Large intestine (tissue), 12 donors: ENCODE measurements at places on chromosomes 16 and 17. TPM values are rescaled to one million over a fixed set of nuclear protein-coding genes. Genes with fewer than 3 reads are reported as not detected.

DNA sequence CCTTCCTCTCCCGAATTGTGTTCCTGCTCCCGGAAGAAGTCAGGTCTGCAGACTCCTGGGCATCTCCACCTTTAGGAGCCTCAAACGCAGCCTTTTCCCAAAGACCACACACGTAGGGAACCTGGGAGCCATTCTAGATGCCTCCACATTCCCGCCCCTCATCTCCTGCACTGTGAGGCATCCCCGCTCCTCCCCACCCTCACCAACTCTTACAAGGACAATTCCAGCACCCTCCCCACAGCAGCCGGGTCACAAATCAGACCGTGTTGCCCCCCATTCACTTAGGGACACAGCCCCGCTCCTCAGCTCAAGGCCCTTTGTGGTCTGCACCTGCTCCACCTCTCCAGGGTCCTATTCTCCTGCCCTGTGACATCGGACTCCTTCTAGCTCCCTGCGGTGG, 49.6 kb downstream of the ABR start:
- no peak for DNase-seq

DNA sequence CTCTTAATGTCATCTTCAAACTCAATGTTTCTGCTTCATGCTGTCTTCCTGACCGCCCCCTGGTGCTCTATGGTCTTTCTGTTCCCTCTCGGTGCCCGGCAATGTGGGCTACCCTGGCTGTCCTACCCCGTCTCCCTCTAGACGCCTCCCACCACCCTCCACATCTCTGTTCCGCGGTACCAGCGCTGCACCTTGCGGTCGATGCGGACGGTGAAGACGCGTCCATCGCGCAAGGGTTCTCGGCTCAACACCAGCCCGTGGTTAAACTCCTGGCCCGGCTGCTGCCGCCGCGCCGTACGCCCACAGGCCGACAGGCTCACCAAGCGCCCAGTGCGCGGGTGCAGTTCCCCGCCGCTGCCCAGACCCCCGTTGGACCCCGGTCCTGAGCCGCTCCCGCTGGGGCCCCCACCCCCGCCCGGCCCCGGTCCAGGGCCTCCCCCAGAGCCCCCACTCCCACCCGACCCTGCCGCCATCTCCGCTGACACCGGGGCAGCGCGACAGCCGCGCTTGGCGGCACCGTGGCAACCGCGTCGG, at the start of gene NEURL4:
Gene NEURL4 (minus strand): TSS at position 496 of the 534 bp plus-strand sequence. CDS start 23 bp downstream, at position 473.
- DNase-seq: no peak

- no peak for DNase-seq
Observed at GRCh38 chr17:49341356-49341755, 20.7 kb downstream of the ZNF652 start.

DNA sequence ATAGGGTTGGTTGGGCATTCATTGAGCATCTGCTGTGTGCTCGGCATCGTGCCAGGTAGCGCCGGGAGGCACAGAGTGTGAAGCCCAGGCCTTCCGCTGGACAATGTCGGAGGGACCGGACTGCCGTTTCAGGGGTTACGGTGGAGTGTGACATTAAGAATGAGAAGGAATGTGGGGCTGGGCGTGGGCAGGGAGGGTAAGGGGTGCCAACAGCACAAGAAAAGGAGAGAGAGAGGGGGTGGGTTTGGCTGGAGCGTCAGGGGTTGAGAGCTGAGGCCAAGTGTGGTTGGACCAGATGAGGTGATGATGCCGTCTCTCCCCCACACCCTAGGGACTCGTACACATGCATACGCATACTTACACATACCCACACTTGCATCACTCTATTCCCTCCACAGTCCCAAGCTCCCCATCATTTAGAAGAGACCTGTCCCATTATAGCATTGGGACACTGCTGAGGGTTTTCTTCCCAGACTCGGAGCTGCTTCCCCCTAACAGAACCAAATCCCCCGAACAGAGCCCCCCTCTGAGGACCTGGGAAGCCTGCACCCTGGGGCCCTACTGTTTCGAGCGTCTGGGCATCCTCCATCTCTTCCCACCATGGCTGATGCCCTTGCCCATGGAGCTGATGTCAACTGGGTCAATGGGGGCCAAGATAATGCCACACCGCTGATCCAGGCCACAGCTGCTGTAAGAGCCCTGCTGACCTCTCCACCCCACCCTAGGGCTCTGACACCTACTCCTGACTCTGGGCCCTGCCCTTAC, 3.3 kb upstream of the KCTD11 start:
- DNase-seq: no peak

DNA sequence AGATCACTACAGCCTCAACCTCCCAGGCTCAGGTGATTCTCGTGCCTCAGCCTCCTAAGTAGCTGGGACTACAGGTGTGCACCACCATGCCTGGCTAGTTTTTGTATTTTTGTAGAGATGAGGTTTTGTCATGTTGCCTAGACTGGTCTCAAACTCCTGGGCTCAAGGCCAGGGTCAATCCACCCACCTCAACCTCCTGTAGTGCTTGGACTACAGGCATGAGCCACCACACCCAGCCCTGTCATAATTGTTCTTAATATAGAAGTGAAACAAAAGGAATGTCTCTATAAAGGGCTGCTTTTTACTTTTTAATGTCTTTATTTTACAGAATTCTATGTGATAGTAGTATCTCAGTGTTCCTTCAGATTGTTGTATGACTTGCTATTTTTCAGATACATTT, 345.2 kb upstream of the TBX2 start:
- no peak for DNase-seq

DNA sequence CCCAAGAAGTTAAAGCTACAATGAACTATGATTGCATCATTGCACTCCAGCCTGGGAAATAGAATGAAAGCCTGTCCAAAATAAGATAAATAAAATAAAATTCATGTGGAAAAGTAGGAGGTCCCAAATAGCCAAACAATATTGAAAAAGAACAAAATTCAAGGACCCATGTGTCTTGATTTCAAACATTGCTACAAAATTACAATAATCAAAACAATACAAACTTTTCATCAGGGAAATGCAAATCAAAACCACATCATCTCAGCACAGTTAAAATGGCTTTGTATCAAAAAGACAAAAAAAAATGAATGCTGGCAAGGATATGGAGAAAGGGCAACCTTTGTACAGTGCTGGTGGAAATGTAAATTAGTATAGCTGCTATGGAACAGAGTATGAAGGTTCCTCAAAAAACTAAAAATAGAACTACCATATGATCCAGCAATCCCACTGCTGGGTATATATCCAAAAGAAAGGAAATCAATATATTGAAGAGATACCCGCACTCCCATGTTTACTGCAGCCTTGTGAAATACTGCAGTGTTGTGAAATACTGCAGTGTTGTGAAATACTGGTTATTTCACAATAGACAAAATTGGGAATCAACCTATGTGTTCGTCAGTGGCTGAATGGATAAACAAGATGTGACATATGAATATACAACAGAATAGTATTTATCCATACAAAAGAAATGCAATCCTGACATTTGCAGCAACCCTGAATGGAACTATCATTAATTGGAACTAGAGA, 24.5 kb upstream of the ZNF287 start:
- DNase-seq: no peak

- DNase-seq: no peak
Observed at GRCh38 chr16:10760858-10761257, 17.2 kb downstream of the NUBP1 start.

DNA sequence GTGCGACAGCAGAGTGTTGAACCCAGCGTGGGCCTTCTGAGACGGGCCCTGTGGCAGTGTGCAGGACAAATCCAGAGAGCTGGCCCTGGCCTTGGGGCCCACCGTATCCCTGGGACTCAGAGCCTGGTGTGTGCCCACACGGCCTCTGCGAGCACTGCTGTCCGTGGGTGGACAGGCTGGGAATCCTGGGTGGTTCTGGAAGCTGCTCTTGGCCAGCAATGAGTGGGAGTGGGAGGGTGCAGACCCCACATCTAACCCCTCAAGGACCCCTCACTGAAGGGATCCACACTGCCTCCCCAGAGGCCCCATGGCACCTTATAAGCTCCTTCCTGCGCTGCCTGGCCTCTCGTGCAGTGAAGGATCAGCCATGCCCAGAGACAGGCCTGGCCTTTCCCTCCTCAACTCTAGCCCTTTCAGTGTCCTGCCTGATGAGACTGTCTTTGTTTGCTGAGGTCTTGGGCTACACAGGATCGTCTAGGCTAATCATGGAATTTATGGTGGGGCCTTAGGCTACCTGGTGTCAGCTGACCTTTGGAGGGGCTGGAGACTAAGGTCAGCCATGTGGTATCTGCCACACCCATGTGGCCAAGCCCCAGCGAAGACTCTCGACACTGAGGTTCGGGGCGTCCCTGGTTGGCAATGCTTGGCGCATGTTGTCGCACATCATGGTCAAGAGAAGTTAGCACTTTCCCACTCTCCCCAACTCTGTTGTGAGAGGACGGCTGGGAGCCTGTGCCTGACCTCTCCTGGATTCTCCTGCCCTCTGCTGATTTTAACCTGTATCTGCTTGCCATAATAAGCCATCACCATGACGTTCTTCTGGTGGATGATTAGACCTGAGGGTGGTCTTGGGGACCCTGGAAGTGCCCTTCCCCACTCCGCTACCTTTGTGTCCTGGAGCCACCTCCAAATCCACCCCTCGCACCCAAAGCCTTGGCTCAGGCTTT, 16.4 kb upstream of the GINS2 start:
- DNase-seq: no peak

DNA sequence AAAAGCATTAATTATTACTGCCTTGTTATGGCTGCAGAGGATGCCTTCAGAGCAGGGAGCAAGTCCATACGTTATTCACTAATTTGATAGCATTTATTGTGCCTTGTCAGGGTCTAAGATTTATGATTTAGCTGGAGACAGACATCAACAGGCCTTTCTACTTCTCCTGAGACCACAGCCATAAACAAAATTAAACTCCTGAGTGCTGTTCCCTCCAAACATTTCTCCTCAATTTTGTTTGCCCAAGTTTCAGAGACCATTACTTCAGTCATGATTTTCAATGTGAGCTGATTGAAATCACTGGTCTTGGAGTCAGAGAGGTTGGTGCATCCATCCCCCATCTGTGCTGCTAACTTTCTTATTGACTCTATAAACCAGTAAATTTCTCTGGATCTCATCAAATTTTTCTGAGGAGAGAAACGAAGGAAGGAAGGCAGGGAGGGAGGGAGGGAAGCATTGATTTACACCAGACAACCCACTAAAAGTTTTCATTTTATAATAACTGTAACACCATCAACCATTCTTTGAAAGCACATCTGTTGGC, 423.6 kb upstream of the CDH11 start:
- no peak for DNase-seq

DNA sequence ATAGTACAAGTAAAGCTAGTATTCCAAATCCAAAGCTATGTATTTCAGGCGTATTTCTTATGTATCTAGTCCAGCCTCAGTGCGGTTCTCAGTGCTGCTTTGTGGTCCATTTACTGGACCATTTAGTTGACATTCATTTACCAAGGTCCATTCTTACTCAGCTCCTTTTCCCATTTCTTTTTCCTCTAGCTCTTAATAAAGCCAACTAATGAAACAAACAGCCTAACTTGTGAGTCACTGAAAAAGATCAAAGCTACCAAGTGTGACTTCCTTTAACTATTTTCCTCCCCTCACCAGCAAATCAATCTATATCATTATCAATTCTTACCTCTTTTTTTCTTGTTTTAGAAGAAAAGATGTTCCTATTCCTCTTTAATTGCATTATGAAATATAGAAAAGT, 64.0 kb downstream of the CYB561 start:
- no peak for DNase-seq

DNA sequence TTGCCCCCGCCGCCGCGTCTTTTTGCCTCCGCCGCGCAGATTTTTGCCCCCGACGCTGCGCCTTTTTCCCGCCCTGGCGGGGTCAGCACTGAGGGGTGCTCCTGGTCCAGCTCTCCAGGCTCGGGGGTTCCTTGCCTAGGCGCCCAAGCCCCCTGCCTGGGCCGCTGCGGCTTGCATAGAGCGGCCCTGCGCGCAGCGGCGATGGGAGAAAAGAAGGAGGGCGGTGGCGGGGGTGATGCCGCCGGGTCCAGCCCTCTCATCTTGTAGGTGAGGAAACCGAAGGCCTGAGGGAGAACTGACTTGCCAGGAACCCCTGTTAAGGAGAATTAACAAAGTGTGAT, 330.8 kb upstream of the WSB1 start:
- DNase-seq: no peak

DNA sequence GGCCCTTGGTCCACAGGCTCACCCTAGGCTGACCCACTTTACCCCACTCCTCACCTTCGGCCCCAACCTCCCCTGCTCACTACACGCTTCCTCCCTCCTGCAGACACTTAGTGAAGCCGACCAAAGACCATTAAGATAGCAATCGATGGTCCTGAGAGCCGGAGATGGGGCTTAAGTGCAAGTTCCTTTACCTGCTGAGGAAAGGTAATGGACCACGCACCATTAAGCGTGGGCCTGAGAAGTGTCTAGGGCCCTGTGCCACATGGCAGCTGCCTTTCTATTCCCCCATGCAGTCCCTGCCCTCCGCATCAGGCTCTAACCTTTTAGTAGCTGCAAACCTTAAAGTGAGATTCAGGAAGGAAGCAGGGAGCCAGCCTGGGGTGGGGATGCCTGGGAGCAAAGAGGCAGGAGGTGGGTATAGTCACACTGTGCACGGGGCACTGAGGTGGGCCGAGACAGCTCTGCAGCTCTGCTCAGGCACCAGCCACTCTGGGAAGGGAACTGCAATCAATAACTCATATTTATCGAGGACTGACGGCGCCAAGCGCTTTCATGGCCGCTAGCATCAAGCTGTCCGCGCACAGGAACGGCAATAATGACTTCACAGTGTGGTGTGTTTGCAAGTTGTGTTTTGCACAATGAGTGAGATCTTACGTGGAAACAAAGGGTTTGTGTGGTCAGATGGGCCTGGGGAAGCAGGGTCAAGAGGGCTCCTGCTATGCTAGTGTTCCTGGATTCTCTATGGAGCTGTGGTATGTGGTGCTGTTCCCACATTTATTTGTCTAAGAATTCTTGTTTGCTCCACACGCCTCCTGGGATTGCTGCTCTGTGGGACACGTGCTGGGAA, 84.9 kb upstream of the CDC42EP4 start:
- no peak for DNase-seq

GRCh38 chr17:48308581-48308980, 121.4 kb downstream of the SKAP1 start:
- peak; percentile 28 for DNase-seq

- no peak for DNase-seq
Observed at GRCh38 chr17:79618383-79619067, 7.7 kb upstream of the RBFOX3 start.

GRCh38 chr16:6926762-6927161, 405.9 kb upstream of the RBFOX1 start:
- no peak for DNase-seq

DNA sequence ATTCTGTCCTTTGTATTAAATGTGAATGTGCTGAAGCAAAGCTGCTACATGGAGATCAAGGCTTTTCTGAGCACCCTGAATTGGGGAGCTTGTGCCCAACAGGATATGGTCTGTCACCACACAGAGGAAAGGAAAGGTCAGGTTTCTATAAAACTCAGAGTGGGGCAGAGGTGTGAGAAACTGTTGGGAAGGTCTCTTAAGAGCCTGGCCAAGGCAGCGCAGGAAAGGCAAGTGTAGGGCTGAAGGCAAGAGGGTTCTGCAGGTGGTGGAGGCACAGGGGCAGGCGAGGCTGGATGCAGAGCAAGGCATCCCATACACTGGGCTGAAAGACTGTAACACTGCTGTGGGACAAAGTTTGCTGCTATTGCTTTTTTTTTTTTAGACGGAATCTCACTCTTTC, 8.1 kb downstream of the COX6A2 start:
- no peak for DNase-seq

Gene UMOD
- polyA plus RNA-seq: not detected

Gene TBC1D3E
- 12.3 TPM for polyA plus RNA-seq

Gene CNTD1
- polyA plus RNA-seq: 3.0 TPM

Gene KPNA2
- 57.2 TPM for polyA plus RNA-seq

Gene SEC14L1
- 28.7 TPM for polyA plus RNA-seq

Gene MRM3
- polyA plus RNA-seq: 14.7 TPM

Gene CKLF
- 30.9 TPM for polyA plus RNA-seq

Gene GNGT2
- 4.2 TPM for polyA plus RNA-seq

Gene FKBP10
- 43.2 TPM for polyA plus RNA-seq

Gene DNAAF8
- 0.78 TPM for polyA plus RNA-seq

Gene INPP5K
- 18.3 TPM for polyA plus RNA-seq
